Retinal pigment epithelial cell (primary cell): ENCODE measurements at places on chromosomes 1 and 21.

DNA sequence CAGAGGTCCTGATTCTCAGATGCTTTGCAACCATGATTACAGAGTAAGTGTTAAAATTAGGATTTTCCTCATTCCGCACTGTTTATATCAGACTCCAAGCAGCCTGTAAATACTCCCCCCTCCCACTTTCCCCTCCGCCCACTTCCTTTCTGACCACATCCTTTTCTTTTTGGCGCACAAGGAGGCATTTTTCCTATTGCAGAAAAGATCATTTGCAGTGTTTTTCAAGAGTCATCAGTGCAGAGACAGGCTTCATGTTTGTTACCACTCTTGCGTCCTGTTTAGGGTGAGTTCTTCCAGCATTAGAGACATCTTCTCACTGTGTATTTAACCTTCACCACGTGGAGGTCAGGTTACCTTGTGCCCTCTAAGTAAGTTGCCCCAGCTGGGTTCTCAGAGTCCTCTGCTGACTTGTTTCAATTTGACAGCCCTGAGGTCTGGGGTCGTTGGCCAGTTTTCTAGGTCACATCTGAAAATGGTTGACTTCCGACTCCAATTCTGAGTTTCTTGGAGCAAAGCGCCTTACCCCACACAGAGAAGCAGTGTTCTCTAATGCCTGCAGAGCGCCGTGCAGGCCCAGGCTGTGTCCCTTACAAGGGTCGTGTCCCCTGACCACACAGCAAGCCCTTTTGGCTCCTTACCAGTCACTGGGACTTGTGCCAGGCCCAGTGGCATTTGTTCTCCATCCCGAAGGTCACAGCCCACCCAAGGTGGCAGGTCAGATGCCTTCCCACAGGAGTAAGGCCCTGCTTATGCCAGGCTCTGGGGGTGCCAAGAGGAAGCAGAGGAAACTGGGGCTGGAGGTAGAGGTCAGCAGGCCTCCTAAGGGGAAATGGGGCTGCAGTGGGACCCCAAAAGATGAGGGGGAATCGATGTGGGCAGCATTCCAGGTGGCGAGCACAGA, 85.6 kb downstream of the FAM78B start:
- DNase-seq, result no peak

GRCh38 chr1:42157667-42158066, 4.5 kb downstream of the GUCA2B start:
- DNase-seq, result no peak

DNA sequence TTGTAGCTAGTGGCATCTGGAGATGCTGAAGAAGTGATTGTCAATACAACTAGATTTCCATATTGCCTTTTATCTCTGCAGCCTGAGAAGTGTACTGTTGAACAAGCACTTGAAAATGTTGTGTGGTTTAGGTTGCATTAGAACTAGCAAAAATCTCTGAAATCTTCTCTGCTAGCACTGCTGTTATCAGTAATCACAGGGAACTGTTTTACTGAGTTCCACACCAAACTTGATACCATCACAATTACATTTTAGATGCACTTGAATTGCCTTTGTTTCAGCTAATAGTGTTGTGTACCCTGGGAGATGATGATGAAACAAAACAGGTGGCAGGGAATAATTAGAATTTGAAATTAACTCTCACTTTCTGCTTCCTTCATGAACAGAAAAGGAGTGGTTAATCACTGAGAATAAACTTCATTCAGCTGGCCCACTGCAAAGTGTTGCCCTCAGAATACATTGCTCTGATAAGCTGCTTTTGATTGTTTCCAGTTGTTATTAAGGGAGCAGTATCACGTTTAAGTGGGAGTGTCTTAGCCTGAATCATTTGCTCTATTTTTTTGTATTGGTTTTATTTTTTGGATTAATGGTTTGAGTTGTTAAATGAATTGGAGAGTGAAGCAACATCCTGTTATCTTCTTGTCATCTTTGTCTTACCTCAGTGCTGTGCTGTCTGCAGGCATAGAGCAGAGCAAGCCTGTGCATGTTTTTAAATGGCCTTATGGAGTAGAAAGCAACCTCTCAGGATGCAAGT, 13.0 kb downstream of the FAM20B start:
- no peak for DNase-seq

- DNase-seq, result no peak
Measured at GRCh38 chr1:38005195-38006007, at the start of gene FHL3. TSS of gene FHL3 (minus strand) at chr1:38005514. CDS start at chr1:37999412, 6,102 bp downstream.

DNA sequence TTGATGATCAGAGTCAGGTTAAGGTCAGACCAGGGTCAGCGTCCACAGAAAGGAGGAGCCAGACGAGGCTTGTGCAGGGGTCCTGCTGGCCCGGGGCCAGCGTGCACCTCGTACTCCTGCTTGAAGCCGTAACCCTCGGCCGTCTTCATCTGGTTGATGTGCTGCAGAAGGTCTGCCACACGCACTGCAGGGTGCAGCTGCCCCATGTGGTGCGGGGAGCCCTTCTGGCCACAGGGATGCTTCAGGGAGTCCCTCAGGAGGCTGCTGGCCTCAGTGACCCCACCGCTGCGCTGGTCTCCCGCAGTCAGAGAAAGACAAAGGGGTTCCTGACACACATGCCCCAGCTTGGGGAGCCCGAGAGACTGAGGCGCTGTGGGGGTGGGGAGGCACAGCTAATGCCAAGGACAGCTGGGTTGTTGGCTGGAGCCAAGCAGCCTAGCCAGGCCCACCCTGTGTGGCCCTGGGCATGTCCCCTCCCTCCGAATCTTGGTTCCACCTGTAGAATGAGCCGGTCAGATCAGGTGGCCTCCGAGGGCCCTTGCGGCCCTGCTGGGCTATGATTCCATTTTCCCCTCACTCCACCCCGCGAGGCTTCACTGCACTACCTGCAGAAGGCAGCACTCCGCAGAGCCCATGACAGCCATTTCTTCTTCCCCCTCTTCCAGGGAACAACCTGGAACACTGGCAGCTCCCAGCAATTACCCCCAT, 251.9 kb downstream of the PTPRU start:
- DNase-seq, result no peak

- no peak for DNase-seq
Measured at GRCh38 chr1:26079178-26079563, 11.7 kb upstream of the TRIM63 start.

DNA sequence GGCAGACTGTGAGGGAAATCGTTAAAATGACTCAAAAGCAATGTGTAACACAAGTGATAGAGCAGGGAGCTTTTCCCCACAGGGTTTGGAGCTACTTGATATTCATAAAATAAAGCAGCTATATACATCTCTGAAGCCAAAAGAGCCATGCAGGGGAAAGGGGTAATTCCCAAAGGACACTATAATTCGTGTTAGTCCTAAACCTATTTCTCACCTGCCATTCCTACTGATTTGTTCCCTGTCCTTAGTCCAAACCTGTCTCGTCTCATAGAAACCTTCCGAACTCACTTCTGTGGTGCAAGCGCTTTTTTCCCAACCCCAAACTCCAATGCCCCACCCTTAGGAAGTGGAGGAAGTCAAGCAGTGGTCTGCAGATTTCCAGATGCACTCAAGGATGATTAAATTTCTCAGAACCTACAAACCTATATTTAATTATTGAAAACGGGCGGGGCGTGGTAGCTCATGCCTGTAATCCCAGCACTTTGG, 946 bp upstream of the HNRNPR start:
- DNase-seq, result no peak

GRCh38 chr1:175503538-175503937, 239.9 kb downstream of the TNR start:
- DNase-seq, result no peak

DNA sequence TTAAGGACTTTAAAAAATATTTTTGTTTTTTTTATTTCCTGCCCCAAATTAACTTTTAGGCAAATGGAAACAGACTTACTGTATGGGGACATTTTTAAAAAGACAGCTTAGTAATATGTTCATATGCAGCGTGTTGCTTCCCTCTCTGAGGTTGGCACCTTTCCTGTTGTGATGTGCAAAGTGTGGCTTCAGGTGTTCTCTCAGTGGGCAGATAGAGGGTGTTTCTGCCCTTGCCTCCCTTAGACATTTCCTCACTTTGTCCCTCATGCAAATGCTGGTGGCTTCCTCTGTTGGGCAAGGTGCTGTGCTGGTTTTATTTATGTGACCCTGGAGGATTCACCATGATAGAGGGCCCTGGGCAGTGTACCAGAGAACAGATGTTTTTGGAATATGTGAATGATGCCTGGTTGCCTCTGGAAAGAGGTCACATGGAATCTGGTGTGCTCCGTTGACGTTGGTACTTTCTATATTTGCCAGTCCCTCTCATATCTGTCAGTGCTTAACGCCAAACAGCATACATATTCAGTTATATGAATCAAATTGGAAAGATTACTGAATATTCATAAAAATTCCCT, 123.5 kb downstream of the PATJ start:
- no peak for DNase-seq

DNA sequence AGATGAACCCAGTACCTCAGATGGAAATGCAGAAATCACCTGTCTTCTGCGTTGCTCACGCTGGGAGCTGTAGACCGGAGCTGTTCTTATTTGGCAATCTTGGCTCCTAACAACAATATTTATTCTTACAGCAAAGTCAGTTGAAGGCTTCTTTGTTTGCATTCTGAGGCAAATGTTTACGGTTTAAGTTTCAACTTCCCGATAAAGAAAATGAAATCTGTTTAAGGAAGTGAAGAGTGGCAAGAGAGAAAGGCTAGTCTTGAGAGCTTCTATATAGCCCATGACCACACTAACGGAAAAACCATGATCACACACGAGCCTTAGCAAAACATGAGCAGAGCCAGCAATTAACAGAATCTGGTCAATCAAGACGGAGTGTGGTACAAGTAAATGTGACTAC, 122.6 kb upstream of the ZNHIT6 start:
- DNase-seq, result no peak

DNA sequence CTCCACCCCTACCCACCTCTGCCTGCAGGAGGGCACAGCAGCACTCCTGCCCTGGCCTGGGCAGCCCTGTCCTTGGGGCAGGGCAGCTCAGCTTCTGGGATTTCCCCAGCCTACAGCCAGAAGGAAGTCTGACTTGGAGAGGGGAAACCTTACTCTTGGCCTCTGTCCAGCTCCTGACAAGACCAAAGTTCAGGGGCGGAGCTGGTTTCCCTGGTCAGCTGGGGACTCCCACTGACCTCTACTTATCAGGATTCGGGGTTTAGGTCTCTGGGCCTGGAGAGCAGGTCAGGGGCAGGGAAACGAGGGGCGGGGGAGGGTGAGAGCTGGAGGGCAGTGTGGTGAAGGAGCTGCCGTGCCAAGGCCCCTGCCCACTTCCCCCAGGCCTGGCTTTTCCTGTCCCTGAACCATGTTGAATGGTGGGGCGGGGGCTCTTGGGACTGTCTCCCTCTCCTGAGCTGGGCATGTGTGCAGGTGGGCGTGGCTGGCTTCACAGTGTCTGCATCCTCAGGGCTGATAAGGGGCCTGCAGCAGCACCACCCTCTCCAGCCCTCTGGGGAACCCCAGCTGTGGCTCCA, 16.8 kb upstream of the ETV3 start:
- DNase-seq, result no peak

- no peak for DNase-seq
Measured at GRCh38 chr1:179921472-179921871, 33.1 kb upstream of the CEP350 start.

DNA sequence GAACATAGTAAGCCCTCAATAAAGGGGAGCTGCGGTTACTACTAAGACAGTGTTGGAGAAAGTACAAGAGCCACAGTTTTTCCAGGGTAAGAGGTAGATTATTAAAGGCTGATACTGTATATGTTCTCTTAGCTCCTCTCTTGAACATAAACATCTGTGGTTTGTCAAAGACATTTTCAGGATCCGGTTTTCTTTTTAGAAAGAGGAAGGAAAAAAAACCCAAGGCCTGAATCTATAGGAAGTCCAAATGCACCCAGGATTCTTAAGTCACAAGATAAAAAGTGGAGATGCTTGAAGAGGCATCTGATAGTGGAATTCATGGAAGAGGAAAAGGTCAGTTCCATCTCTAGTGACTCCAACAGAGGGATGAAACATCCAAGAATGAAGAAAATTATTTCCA, 24.6 kb upstream of the SLC45A3 start:
- DNase-seq, result no peak

DNA sequence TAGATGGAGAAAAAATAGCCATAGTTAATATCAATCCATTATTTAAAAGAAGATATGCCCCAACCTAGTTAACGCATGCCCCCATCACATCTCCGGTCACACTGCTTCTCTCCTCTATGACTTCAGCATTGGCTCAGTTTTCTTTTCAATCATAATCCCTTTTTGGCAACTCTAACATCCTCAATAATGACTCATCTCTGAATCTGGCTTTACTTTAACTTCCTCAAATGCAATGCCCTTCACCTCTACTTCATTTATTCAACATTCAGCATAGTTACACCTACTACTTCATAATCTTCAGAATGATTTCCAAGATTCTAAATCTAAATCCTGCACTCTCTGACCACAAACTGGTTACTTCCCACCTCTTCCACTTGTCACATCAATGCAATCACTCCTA, 417.3 kb downstream of the USH2A start:
- DNase-seq, result peak; percentile 74

DNA sequence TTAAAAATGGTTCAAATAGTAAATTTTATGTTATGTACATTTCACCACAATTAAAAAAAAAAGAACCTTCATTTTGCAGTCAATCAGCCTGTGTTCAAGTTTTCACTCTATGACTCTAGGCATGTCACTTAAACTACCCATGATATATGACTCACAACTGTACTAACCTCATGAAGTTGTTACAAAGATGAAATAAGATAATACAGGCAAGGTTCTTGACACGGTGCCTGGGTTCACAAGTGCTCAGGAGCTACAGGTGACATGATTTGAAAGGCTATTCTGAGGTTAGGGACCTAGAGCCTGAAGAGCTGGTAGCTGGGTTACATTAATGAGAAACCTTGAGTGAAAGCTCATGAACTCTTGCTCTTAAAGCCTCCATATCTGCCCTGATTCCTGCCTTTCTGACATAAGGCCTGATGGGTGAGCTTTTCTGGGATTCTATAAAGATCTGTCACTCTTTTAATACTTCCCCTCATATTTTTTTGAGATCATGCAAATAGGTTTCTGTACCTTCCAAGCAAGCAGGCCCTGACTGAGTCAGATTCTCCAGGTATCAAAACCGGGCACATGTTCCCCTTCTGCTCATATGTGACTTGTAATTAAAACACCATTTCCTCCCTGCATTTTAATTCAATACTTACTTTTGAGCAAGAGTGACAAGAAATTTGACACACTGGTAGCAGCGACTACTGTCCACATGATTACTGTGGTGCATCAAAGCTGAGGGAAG, 34.0 kb downstream of the PCSK9 start:
- DNase-seq, result no peak

- DNase-seq, result no peak
Measured at GRCh38 chr1:66648901-66649595, 103.2 kb upstream of the DYNLT5 start.

DNA sequence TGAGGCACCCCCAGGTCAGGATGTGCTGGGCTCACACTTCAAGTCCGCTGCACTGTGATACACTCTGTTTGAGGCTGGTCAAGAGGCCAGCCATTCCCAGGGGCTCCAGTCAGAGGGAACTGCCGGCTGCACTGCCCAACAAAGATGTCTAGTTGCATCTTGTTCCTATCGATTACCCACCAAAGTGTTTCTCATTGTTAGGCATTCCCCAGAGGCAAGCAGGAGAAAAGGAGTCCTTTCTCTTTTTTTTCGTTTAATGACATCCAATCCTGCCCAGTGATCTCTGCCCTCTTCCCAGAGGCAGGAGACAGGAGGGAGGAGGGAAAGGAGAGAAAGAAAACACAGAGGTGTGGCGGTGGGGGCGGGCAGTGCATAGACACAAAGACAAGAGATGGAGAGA, 150.4 kb downstream of the OMA1 start:
- DNase-seq, result no peak
